ENCODE measurements at places on chromosomes 2 and 18.

GRCh38 chr2:58921676-58922075 lies 680.6 kb upstream of the FANCL start:
- no peak for DNase-seq

- no peak for DNase-seq
Measured at GRCh38 chr2:187879491-187879890, 325.3 kb upstream of the TFPI start.

DNA sequence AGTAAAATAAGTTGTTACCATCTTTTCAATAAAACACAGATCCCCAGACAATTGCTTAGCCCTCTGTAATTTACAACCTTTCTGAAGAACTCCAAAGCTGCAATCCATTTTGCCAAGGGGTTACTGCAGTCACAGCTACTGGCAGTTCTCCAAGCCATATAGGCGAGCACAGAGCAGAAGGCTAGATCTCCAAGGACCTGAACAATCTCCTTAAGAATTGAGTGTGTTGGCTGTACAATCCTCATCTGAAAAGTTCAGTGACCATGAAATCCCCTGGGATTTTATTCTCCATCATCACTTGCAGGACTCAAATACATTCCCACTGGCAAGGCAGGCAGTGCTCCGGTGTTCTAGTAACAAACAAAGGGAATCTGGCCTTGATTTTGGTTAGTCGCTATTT lies 103.9 kb upstream of the LRP1B start:
- no peak for DNase-seq

GRCh38 chr2:142100139-142100873 lies 30.5 kb downstream of the LRP1B start:
- no peak for DNase-seq

GRCh38 chr2:112121682-112122254 lies 16.4 kb upstream of the FBLN7 start:
- DNase-seq = peak; percentile 16

DNA sequence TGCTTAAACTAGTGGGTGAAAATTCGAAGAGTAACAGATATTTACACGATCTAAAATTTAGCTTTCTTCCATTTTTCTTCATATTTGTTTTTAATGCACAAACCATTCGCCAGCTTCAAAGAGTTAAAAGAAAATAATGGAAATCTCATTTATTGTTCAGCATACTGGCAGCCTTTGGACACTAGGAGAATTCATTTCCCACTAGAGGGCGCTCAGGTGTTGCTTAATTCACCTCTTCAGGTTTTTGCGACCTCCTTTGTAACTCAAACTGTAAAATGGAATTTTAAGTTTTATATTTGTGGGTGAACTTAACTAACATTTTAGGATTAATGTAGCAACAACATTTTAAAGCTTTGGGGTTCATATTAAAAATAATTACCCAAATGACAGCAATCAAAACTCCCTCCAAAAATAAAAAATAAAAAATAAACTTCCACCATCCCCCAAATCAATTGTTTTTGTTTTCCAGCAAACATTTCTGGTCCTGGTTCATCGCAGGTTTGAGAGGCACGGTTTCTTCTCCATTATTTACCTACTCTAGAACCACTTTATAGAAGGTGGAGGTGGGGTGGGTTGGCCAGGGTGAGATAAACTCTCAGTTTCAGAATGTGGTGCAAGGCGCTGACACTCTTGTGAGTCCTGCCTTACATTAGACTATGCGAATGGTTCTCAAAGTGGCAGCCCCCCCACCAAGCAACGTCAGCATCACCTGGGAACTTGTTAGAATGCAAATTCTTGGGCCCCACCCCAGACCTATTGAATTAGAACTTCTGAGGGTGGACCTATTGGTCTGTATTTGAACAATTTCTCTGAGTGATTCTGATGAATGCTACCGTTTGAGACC lies 24.7 kb upstream of the PNPT1 start:
- no peak for DNase-seq

DNA sequence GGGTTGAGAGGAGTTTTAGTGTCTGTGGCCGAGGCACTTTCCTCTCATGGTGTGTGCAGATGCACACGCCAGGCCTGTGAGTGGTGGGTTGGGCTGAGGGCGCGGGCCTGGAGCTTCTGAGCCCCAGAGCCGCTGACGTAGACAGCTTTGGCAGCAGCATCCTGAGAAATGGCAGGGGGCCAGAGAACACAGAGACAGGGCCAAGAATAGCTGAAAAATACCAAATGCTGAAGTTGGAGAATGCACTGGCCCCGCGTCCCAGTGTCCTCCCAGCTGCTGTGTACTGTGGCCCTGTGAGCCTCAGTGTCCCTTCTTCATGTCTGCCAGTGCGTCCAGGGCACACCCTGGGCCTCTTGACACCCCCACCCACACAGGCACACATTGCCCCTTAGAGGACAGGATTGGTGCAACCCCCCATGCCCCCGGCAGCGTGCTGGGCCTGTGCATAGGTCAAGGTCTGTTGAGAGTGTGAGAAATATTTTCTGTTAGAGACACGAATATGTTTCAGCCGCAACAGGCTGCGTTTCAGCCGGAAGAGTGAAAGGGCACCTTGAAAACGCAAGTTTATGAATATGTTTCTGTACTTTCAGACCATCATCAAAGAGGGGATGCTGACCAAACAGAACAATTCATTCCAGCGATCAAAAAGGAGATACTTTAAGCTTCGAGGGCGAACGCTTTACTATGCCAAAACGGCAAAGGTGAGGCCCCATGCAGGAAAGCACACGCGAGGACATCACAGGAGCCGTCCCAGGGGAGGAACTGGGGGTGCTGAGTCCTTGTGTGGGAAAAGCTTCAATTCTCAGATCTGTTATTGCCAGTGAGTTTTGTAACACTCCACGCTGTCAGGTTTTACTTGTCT lies 33.6 kb downstream of the DGKD start:
- no peak for DNase-seq

- DNase-seq = no peak
Measured at GRCh38 chr2:142065156-142065555, 65.7 kb downstream of the LRP1B start.

- DNase-seq = no peak
Measured at GRCh38 chr18:5317186-5317585, 21.7 kb upstream of the ZBTB14 start.

DNA sequence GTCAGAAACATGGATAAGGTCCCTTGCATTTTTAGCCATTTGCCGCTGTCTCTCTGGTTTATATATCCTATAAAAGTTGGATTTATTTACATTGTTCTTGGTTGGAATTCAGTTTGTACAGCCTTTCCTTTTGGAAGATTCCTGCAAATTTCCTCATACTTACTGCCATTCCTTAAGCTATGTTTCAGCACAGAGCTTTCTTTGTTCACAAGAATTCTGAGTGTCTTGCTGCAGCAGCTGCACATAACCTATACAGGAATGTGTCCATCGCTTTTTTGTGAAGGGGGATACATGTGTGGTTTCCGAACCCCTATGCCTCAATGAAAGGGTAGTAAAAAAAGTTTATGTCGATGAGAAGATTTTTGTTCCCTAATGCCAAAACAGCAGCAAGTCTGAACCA lies 48.3 kb upstream of the CCDC68 start:
- no peak for DNase-seq

All from stimulated activated CD4-positive, alpha-beta T cell treated with anti-CD3 and anti-CD28 coated beads, Interleukin-1b, Interleukin-23, amount 100 ng/mL, for 1 hour (primary cell).